ENCODE measurements at places on chromosomes 6 and 20. TPM values are rescaled to one million over a fixed set of nuclear protein-coding genes. Genes with fewer than 3 reads are reported as not detected.

GRCh38 chr6:16670183-16670582, 91.1 kb downstream of the ATXN1 start:
- no peaks in the 10 kb centered on the region for H3K27me3 ChIP-seq
- H3K27ac ChIP-seq: peak overlapping the region; percentile 88
- peaks cover 45% of the 10 kb centered on the region for H3K36me3 ChIP-seq
- peaks cover 73% of the 10 kb centered on the region for H3K4me1 ChIP-seq
- H3K4me3 ChIP-seq: no peak overlapping the region

- H3K27ac ChIP-seq: no peak within 1 kb of the TSS
- DNase-seq: no peak
Observed at GRCh38 chr20:31845300-31845863, at the start of gene FOXS1. TSS of gene FOXS1 (minus strand) at chr20:31845604. CDS start at chr20:31845542, 62 bp downstream.

DNA sequence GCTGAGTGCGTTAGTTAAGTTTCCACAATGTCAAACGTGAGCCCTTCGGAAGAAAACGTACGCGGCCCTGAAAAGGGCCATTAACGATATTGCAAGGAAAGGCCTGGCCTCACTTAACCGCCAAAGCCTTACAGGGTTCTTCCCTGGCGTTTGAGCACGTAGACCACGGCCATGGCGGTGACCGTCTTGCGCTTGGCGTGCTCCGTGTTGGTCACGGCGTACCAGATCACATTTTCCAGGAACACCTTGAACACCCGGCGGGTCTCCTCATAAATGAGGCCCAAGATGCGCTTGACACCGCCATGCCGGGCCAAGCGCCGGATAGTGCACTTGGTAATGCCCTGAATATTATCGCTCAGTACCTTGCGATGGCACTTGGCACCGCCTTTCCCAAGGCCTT, 118.4 kb upstream of the BTN3A2 start:
- H3K4me1 ChIP-seq: peaks cover 22% of the 10 kb centered on the region
- no peak overlapping the region for H3K4me3 ChIP-seq
- H3K36me3 ChIP-seq: peaks cover 5% of the 10 kb centered on the region
- no peak for DNase-seq

DNA sequence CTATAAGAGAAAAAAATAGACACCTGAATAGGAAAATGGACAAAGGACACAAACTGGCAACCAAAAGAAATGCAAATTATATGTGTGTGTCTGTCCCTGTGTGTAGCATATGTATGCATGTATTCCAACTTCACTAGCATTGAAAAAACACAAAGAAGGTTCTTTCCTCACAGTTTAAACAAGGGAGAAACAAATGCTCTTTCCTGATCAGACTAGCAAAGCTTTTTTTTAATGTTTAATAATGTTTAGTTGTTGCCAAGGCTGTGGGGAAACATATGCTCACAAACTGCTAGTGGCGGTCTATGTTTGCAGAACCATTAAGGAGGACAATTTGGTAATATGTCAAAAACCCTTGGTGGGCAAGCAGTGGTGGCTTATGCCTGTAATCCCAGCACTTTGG, 22.4 kb downstream of the SMLR1 start:
- no peak overlapping the region for H3K27ac ChIP-seq
- H3K4me1 ChIP-seq: peaks cover 3% of the 10 kb centered on the region
- DNase-seq: no peak
- no peak overlapping the region for H3K4me3 ChIP-seq
- no peaks in the 10 kb centered on the region for H3K36me3 ChIP-seq

DNA sequence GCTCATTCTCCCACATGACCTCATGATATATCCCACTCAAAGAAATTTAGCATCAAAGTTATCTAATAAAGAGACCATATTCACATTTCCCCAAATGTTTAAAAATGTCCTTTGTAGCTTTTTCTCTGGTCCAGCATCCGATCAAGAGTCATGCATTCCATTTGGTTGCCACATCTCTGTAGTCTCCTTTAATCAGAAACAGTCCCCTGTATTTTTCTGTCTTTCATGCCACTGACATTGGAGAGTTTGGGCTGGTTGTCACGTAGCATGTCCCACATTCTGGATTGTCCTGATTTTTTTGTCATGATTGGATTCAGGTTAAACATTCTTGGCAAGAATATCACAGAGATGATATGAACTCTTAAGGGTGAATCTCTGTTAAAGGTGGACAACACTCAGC, 55.7 kb downstream of the SNX5 start:
- no peak overlapping the region for H3K27ac ChIP-seq
- peaks cover 22% of the 10 kb centered on the region for H3K27me3 ChIP-seq

- H3K4me3 ChIP-seq: no peak overlapping the region
- peaks cover 7% of the 10 kb centered on the region for H3K4me1 ChIP-seq
- DNase-seq: no peak
- H3K27ac ChIP-seq: no peak overlapping the region
- no peaks in the 10 kb centered on the region for H3K27me3 ChIP-seq
Observed at GRCh38 chr6:81774542-81774941, 22.1 kb upstream of the TENT5A start.

Gene ENPP4
- total RNA-seq: 7.3 TPM

DNA sequence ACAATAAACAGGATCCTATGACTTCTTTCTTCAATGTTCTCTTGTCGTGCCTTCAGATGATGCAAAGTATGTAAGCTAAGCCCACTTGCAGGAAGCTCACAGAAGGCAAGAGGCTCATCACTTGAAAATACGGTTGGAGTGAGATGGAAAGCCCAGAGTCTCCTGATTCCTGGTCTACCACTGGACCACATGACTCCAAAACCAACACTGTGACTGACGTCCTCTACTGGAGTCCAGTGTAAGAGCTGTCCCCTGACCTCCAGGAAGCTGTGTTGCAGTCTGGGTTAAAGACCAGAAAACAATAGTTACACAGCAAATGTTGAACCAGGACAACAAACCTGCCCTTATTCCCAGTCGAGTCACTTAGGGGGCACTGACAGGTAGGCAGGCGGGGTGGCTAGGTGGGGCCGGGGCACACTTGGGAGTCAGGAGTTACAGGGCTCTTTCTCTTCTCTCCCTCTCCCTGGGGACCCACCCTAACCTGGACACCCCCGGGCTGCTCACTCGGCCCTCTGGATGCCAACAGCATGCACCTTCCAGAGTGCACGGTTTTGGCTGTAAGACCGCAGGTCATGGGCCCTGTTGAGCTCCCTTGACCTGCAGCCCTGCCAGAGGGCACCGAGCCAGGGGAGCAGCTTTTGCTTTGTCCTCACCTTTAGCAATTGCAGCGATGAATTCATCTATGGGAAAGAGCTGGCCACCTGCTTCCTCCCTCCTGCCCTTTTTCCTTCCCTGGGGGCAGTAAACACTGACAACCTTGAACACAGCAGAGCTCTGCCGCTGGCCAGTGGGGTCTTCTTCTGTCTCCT, 7.4 kb downstream of the PCK1 start:
- no peaks in the 10 kb centered on the region for H3K36me3 ChIP-seq
- H3K27me3 ChIP-seq: peaks cover 6% of the 10 kb centered on the region
- no peak overlapping the region for H3K27ac ChIP-seq
- H3K4me3 ChIP-seq: no peak overlapping the region
- no peaks in the 10 kb centered on the region for H3K4me1 ChIP-seq

Gene C6orf15
- not detected for total RNA-seq

- peaks cover 15% of the 10 kb centered on the region for H3K27me3 ChIP-seq
- H3K27ac ChIP-seq: no peak overlapping the region
- peaks cover 5% of the 10 kb centered on the region for H3K36me3 ChIP-seq
- H3K4me3 ChIP-seq: no peak overlapping the region
- DNase-seq: no peak
Observed at GRCh38 chr6:37653229-37653628, 44.5 kb downstream of the MDGA1 start.

- no peaks in the 10 kb centered on the region for H3K27me3 ChIP-seq
- no peaks in the 10 kb centered on the region for H3K4me1 ChIP-seq
- H3K36me3 ChIP-seq: no peaks in the 10 kb centered on the region
- no peak for DNase-seq
- no peak overlapping the region for H3K4me3 ChIP-seq
Observed at GRCh38 chr6:124536842-124537191, 425.4 kb upstream of the RNF217 start.

GRCh38 chr20:57166568-57167291, 99.7 kb downstream of the BMP7 start:
- H3K36me3 ChIP-seq: no peaks in the 10 kb centered on the region
- no peaks in the 10 kb centered on the region for H3K4me1 ChIP-seq
- H3K27me3 ChIP-seq: no peaks in the 10 kb centered on the region
- H3K27ac ChIP-seq: no peak overlapping the region
- no peak for DNase-seq

- H3K27ac ChIP-seq: no peak overlapping the region
- H3K27me3 ChIP-seq: no peaks in the 10 kb centered on the region
- DNase-seq: no peak
- H3K36me3 ChIP-seq: no peaks in the 10 kb centered on the region
Observed at GRCh38 chr6:52566853-52567279, 10.0 kb downstream of the TRAM2 start.

- H3K4me3 ChIP-seq: no peak overlapping the region
- no peaks in the 10 kb centered on the region for H3K36me3 ChIP-seq
- DNase-seq: no peak
- H3K27me3 ChIP-seq: no peaks in the 10 kb centered on the region
- no peak overlapping the region for H3K27ac ChIP-seq
Observed at GRCh38 chr6:96066376-96066775, 50.6 kb downstream of the FUT9 start.

DNA sequence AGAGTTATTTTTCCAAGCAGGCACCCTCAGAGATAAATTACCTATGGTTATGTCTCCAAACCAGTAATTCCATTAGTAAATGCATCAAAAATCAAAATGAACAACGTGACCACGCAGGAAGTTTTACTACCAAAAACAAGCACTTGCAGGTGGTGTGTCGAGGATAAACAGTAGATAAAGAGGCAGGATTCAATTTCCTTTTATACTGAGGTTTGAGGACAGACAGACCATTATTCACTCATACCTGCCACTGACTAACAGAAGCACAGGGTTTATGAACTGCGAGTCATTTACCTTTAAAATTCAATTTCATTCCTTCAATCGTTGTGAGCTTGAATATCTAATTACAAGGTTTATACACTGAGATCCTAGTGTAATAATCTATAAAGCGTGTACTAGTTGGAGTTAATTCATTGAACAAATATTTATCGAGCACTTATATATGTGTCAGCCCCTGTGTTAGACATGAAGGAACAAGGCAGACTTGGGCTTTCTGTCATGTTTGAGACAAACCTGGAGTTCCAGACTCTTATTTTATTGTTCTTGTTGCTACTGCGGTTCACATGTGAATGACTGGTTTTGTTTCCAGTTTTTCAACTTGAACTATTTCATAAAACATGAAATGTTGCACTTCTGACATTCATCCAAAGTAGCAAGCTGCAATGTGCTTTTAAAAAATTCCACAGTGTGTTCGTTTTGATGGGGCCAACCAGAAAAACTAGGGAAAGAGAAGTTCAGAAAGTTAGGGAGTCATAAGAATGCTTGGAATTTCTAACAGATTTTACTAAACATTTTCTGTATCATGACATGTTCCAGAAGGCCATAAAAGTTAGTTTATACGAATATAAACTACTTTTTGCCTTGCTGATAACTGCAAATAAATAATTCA, 205.6 kb downstream of the UST start:
- H3K27me3 ChIP-seq: peaks cover 2% of the 10 kb centered on the region
- H3K4me1 ChIP-seq: no peaks in the 10 kb centered on the region
- no peak overlapping the region for H3K4me3 ChIP-seq
- no peak for DNase-seq
- no peaks in the 10 kb centered on the region for H3K36me3 ChIP-seq

GRCh38 chr20:7029019-7029418, 261.5 kb downstream of the BMP2 start:
- H3K4me3 ChIP-seq: no peak overlapping the region
- no peaks in the 10 kb centered on the region for H3K4me1 ChIP-seq
- no peak overlapping the region for H3K27ac ChIP-seq
- no peaks in the 10 kb centered on the region for H3K27me3 ChIP-seq
- DNase-seq: no peak

GRCh38 chr6:29479560-29479959, 8.2 kb downstream of the MAS1L start:
- no peaks in the 10 kb centered on the region for H3K36me3 ChIP-seq
- H3K4me1 ChIP-seq: no peaks in the 10 kb centered on the region
- H3K4me3 ChIP-seq: no peak overlapping the region
- H3K27ac ChIP-seq: no peak overlapping the region
- DNase-seq: no peak

DNA sequence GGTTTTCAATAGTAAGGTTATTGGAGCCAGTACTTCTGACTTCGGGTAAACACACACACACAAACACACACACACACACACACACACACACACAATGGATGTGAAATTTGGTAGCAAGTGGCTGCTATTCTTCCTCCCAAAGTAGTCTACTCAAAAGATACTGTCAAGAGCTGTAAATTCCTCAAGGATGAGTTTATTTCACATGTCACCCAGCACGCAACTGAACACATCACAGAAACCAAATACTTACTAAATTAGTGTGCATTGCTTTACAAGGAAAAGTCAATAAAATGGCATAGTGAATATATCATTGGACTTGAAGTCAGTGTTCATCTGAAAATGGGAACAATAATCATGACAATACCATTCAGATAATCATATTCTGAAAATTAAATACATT, 32.9 kb downstream of the MMUT start:
- H3K4me3 ChIP-seq: no peak overlapping the region
- no peak overlapping the region for H3K27ac ChIP-seq
- DNase-seq: no peak
- H3K36me3 ChIP-seq: peaks cover 11% of the 10 kb centered on the region

Gene EYS
- not detected for total RNA-seq

- H3K4me3 ChIP-seq: no peak overlapping the region
- H3K36me3 ChIP-seq: peaks cover 12% of the 10 kb centered on the region
- H3K27me3 ChIP-seq: peaks cover 2% of the 10 kb centered on the region
- peak; percentile 30 for DNase-seq
- peaks cover 44% of the 10 kb centered on the region for H3K4me1 ChIP-seq
Observed at GRCh38 chr20:45344168-45344860, 3.9 kb downstream of the SDC4 start.

Gene CD83
- 24.4 TPM for total RNA-seq
